Pulmonary artery endothelial cell (primary cell): ENCODE measurements at places on chromosomes 7 and 10. TPM values are rescaled to one million over a fixed set of nuclear protein-coding genes. Genes with fewer than 3 reads are reported as not detected.

EIF5AL1 gene
- total RNA-seq, result 0.40 and 0.67 TPM in 2 replicates

DNA sequence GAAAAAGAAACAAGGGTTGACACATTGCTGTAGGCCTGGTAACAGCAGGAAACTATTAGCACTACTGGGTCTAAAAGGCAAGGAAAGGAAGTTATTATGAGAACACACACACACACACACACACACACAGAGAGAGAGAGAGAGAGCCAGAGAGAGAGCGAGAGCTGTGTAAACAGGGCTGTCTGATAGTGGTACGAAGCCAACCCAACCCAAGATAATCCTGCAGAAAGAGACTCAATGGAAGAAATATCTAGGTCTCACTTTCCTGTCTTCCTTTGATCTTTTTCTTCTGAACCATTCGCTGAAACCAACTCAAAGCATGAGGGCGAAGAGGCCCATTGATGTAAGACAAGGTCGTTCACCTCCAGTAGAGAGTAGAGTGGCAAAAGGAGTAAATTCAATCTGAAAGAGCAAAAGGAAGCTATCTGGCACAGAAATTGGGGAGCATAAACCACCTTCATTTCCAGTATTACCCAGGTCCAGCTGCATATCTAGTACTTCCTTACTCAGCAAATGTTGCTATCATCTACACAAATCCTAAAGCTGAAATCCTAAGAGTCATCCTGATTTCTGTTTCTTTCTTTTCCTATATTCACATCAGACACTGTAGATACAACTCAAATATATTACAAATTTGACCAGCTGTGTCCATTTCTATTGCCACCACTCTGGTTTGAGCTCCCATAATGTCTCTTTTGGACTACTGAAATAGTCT is 110.2 kb downstream of the TMEM26 start:
- no peak for DNase-seq

TMEM106B gene
- 34.0 and 35.9 TPM in 2 replicates for total RNA-seq

DNA sequence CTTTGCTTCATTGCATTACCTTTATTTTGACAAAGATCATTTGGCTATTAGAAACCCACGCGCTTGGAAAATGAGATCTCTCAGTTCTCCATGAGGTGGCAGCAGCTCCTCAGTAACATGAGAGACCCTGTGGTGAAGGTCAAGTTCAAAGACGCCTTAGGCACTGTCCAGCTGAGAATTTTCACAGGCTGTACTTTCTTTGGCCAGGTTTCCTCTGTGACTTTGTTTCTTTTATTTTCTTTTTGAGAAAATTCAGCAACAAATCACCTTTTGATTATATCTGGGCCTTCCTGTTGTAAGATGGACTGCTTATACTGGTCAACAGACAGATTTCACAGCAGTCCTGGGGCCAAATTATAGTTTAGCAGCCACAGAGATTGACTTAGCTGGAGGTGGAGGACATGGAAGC is 54.5 kb downstream of the RAB18 start:
- no peak for DNase-seq

RAB18 gene
- total RNA-seq, result 42.1 and 49.3 TPM in 2 replicates

SFRP5 gene
- not detected in 2 replicates for total RNA-seq

DNA sequence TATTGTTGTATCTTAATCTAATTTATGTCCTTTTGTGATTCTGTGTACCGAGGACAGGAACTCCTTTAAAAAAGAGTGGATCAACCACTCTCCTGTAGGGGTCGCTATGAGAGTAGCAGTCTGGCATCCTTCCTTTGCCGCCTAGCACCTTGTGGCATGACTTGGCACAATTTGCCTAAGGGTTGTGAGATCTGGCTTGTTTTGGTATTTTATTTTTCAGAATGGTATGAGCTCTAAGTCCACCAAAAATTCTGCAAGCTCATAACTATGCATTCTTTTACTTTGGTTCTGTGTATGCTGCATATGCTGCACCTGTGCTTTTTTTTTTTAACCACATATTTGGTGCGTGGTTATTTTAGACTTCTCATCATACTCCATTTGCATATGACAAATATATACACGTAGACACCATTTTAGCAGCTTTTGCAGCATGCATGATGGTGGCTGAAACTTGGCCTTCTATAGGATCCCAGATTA is 112.8 kb downstream of the CDK14 start:
- DNase-seq, result no peak

DNA sequence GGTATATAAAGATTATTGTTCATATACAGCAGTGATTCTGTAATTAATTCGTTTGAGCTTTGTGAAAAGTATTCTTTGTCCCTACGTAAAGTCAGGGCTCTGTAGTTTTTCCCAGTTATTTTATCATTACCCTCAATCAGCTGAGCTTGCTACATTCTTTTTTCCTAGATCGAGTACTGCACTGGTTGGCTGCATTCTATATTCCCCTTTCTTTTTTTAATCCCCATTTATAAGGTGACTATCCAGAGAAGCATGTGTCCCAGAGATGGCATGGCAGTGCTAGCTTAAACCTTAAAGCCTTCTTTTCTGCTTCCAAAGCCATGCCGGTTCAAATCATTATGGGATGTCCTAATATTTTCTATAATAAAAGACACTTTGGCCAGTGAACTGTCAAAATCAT is 230.1 kb upstream of the CELF2 start:
- DNase-seq, result no peak

NUTM2B gene
- total RNA-seq, result 0.07 and 0.11 TPM in 2 replicates

- no peak for DNase-seq
These were observed 99.1 kb upstream of the JCAD start for GRCh38 chr10:30158325-30158960.

GRCh38 chr10:122458693-122459092 is 2.7 kb upstream of the HTRA1 start:
- DNase-seq, result no peak

MCM10 gene
- total RNA-seq, result 11.5 and 23.9 TPM in 2 replicates

- no peak for DNase-seq
These were observed 842 bp downstream of the KBTBD2 start for GRCh38 chr7:32890793-32891042.

DNA sequence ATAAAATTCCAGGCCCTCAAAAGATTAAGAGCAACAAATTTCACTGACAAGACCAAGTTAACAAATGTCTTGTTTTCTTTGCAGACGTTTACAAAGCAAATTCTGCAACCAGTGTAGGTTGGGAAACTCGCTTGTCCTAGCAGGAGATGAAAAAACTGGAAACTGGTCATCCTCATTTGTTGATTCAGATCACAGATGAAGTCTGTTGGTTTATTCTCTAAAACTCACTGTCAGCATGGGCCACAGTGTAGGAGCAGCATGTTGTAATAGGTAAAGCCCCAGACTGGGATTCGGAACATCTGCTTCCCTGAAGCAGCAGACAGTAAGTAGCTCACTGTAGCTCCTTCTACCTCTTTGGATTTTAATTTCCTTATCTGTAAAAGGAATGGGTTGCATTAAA is 31.5 kb downstream of the PANK1 start:
- DNase-seq, result no peak

GRCh38 chr10:88316292-88316861 is 266.7 kb downstream of the RNLS start:
- DNase-seq, result no peak

NUP42 gene
- 36.9 and 46.6 TPM in 2 replicates for total RNA-seq

STOX1 gene
- total RNA-seq, result 0.11 and 0.13 TPM in 2 replicates
